ENCODE measurements at places on chromosomes 3 and 15.

GRCh38 chr3:120048355-120049041 lies 45.7 kb downstream of the GSK3B start:
- DNase-seq, result no peak

- DNase-seq, result no peak
Observed at GRCh38 chr3:104392327-104392726, 974.4 kb upstream of the ALCAM start.

DNA sequence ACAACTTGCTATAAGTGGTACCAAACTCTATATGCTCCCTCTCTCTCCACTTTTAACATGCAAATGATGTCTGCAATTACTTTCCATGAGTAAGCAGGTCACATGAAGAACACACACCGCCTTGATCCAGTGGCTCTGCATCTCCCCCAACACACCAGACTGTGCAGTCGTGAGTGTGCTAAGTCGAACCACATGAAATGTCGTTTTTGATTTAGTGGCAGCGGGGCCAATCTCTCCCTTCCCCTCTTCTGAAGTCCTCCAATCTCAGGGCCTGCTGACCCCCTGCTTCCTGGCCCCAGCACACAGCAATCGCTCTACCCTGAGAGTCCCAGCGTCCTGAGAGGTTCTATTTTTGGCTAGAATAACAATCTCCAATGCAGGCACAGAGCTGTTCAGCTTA lies 312.5 kb downstream of the SHQ1 start:
- DNase-seq, result no peak

GRCh38 chr15:44711743-44712345 lies 527 bp downstream of the B2M start:
- DNase-seq, result no peak

- no peak for DNase-seq
Observed at GRCh38 chr3:75380276-75380771, 283.8 kb upstream of the FRG2C start.

- DNase-seq, result peak; percentile 53
Observed at GRCh38 chr15:59703979-59704796, 15.1 kb upstream of the BNIP2 start.

GRCh38 chr15:78325092-78325843 lies 14.9 kb upstream of the CRABP1 start:
- DNase-seq, result no peak

GRCh38 chr3:178310949-178311348 lies 225.3 kb upstream of the KCNMB2 start:
- DNase-seq, result no peak

- DNase-seq, result no peak
Observed at GRCh38 chr3:172542999-172543398, 19.8 kb upstream of the TNFSF10 start.

DNA sequence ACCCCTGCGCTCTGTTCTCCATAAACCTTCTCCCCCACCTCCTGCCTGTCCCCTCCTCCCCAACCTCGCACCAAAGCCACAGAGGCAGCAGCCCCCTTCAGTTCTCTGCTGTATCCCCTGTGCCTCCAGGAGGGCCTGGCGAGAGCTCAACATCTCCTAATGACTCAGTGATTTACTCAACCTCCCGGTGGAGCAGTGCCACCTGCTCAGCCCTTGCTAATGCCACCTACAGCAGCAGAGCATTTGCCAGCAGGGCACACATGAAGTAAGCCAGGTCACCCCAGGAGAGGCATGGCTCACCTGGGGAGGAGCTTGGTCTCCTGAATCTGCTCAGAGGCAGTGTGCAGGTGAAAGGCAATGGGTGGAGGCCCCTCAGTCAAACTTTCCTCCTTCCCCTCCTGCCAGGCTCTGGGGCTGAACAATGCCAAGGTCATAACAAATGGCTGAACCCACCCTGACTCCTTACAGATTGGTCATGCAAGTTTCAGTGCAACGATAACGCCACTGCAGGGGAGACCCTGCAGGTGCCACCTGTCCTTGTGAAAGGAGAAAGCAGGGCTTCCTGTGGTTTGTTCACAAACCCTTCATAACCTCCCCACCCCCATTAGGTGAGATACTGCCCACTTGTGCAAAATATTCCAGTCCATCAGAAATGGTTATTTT lies 19.8 kb downstream of the TRPM1 start:
- no peak for DNase-seq

- DNase-seq, result no peak
Observed at GRCh38 chr3:188729422-188729821, 442.3 kb upstream of the TPRG1 start.

GRCh38 chr3:32176989-32177701 lies 61.3 kb upstream of the CMTM8 start:
- DNase-seq, result peak; percentile 65

DNA sequence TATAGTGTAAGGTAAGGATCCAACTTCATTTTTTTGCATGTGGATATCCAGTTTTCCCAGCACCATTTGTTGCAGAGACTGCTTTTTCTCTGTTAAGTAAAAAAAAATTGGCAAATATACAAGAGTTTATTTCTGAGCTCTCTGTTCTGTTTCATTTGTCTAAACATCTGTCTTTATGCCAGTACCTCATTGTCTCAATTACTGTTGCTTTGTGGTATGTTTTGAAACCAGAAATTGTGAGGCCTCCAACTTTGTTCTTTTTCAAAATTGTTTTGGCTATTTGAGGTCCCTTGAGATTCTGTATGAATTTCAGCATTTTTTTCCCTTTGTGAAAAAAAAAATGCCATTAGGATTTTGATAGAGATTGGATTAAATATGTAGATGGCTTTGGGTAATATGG lies 150.5 kb downstream of the MINAR1 start:
- no peak for DNase-seq

GRCh38 chr3:167184511-167184910 lies 195.6 kb downstream of the ZBBX start:
- no peak for DNase-seq

All from A549 (cell line).